ENCODE measurements at places on chromosomes 4 and X. TPM values are rescaled to one million over a fixed set of nuclear protein-coding genes. Genes with fewer than 3 reads are reported as not detected.

The CORIN gene
- total RNA-seq, result 0.49 TPM

The ZBTB49 gene
- 2.5 TPM for total RNA-seq

The GAGE2A gene
- not detected for total RNA-seq

The TBC1D9 gene
- total RNA-seq, result 1.9 TPM

The CCDC110 gene
- total RNA-seq, result 0.97 TPM

The VSIG1 gene
- total RNA-seq, result not detected

The TMEM35A gene
- total RNA-seq, result not detected

The TCEAL7 gene
- total RNA-seq, result 1.7 TPM

The ABLIM2 gene
- 281 TPM for total RNA-seq

The GAGE12J gene
- not detected for total RNA-seq

The SPANXD gene
- total RNA-seq, result not detected

The RNF150 gene
- 6.8 TPM for total RNA-seq

The BBS7 gene
- 11.1 TPM for total RNA-seq

The SLC4A4 gene
- total RNA-seq, result 1.4 TPM

The DCLK2 gene
- total RNA-seq, result 0.58 TPM

The PLP2 gene
- 51.8 TPM for total RNA-seq

The ASB9 gene
- total RNA-seq, result not detected

The DKK2 gene
- 0.64 TPM for total RNA-seq

The ZXDA gene
- 4.8 TPM for total RNA-seq

The MID1 gene
- total RNA-seq, result 1.9 TPM

The USP26 gene
- not detected for total RNA-seq
